HFFc6 (cell line): ENCODE measurements at places on chromosomes 5 and 9. TPM values are rescaled to one million over a fixed set of nuclear protein-coding genes. Genes with fewer than 3 reads are reported as not detected.

The TMC1 gene
- total RNA-seq, result 0.28 and 0.91 TPM in 2 replicates

The ADAMTS2 gene
- 33.3 to 37.4 TPM (median 35.4 TPM) in 3 replicates for total RNA-seq

The RNF183 gene
- total RNA-seq, result not detected in 3 replicates

The LCN10 gene
- not detected in 3 replicates for total RNA-seq

The DOCK8 gene
- 0.07 to 0.26 TPM in 2 of 3 replicates, not detected in the other for total RNA-seq

The TMEM174 gene
- not detected in 3 replicates for total RNA-seq

The PCDHGA11 gene
- total RNA-seq, result 2.3 to 11.3 TPM (median 2.3 TPM) in 3 replicates

The CTNNA1 gene
- 269 to 287 TPM (median 283 TPM) in 3 replicates for total RNA-seq

The PAIP2 gene
- 55.9 to 60.3 TPM (median 56.6 TPM) in 3 replicates for total RNA-seq

The SPATA31A6 gene
- total RNA-seq, result not detected in 3 replicates

The SRD5A1 gene
- 25.4 to 28.4 TPM (median 27.5 TPM) in 3 replicates for total RNA-seq

The POMT1 gene
- total RNA-seq, result 38.9 to 40.0 TPM (median 39.0 TPM) in 3 replicates

The ARHGEF37 gene
- total RNA-seq, result 0.34 and 1.2 TPM in 2 replicates

The SVEP1 gene
- total RNA-seq, result 5.5 and 6.7 TPM in 2 replicates

The GOLGA2 gene
- 152 to 163 TPM (median 154 TPM) in 3 replicates for total RNA-seq

The IRX1 gene
- total RNA-seq, result not detected in 3 replicates

The PDCD1LG2 gene
- 43.0 to 61.4 TPM (median 52.2 TPM) in 3 replicates for total RNA-seq

The SEMA4D gene
- not detected in 3 replicates for total RNA-seq

The GPX8 gene
- 211 to 218 TPM (median 215 TPM) in 3 replicates for total RNA-seq

The FYB1 gene
- total RNA-seq, result 0.42 to 2.0 TPM (median 1.7 TPM) in 3 replicates

The KIF24 gene
- 1.2 and 2.6 TPM in 2 replicates for total RNA-seq

The TEX48 gene
- total RNA-seq, result not detected in 3 replicates

The C9orf50 gene
- total RNA-seq, result not detected in 2 replicates

The SLCO6A1 gene
- not detected in 3 replicates for total RNA-seq

The ASPN gene
- total RNA-seq, result 4.0 and 5.7 TPM in 2 replicates

The FOXD4L6 gene
- not detected in 3 replicates for total RNA-seq

The MEF2C gene
- 4.4 and 12.6 TPM in 2 replicates for total RNA-seq

The DBH gene
- not detected in 3 replicates for total RNA-seq

The PCDHB16 gene
- 1.6 to 2.7 TPM (median 1.7 TPM) in 3 replicates for total RNA-seq

The ACSL6 gene
- not detected in 2 replicates for total RNA-seq

The FKTN gene
- total RNA-seq, result 27.6 to 34.1 TPM (median 32.9 TPM) in 3 replicates

The OTULINL gene
- total RNA-seq, result 9.3 to 22.1 TPM (median 9.8 TPM) in 3 replicates

The ALDH7A1 gene
- 89.4 to 98.6 TPM (median 91.0 TPM) in 3 replicates for total RNA-seq

The GALNT10 gene
- total RNA-seq, result 144 to 151 TPM (median 148 TPM) in 3 replicates

The CDH6 gene
- total RNA-seq, result 0.48 to 5.5 TPM (median 0.64 TPM) in 3 replicates

The PTGDS gene
- total RNA-seq, result not detected in 3 replicates

The PCDHGB1 gene
- total RNA-seq, result 2.7 to 3.0 TPM (median 3.0 TPM) in 3 replicates

The FOXE1 gene
- 48.3 to 159 TPM (median 66.8 TPM) in 3 replicates for total RNA-seq

The TRIM52 gene
- 4.4 to 6.9 TPM (median 5.5 TPM) in 3 replicates for total RNA-seq

The MLANA gene
- total RNA-seq, result not detected in 3 replicates

The PDE6A gene
- total RNA-seq, result not detected in 3 replicates

The SLC34A3 gene
- total RNA-seq, result not detected in 2 replicates

The GLRA1 gene
- not detected in 3 replicates for total RNA-seq

The GABRA6 gene
- total RNA-seq, result not detected in 3 replicates

The CAPSL gene
- total RNA-seq, result 0.26 TPM in 1 of 2 replicates, not detected in the other

The NUDT12 gene
- 6.9 and 9.9 TPM in 2 replicates for total RNA-seq

The GRM6 gene
- total RNA-seq, result not detected in 3 replicates
